ENCODE measurements at places on chromosomes 3 and 15.
A peak's percentile ranks its signal among the peaks of the same experiment; 100 is the strongest.

- DNase-seq = no peak
Observed at GRCh38 chr3:147407114-147407497, 763 bp upstream of the ZIC4 start.

DNA sequence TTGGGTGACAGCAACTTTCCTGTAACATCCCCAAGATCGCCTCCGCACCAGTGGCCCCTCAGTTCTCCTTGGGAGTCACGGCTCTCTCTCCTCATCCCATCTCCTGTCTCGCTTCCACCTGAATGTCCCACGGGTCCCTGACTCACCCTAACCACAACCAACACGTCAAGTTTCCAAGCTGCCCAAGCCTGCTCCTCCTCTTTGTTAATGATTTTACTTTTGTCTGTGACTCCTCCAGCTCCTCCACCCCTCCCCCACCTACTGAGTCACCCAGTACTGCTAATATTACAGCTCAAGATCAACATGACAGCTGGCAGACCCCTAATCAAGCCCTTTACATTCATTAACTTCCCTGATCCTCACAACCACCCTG is 39.3 kb downstream of the BDH1 start:
- peak; percentile 53 for DNase-seq

DNA sequence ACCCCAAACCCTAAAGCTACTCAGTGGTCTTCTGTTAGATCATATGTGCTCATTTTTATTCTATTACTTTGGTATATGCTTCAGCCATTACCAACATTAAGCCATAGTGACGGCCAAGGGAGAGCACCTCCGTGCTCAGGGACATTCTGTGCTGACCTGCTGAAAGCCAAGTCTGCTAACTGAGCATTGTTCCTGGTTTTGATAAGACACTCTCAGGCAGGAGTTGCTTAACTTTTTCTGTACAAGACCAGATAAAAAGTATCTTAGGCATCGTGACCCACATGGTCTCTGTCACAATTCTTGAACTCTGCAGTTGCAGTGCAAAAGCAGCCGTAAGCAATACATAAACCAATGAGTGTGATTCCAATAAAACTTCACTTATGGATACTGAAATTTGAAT is 100.6 kb downstream of the KLHL25 start:
- DNase-seq = no peak

GRCh38 chr3:40690749-40691451 is 166.1 kb downstream of the ZNF621 start:
- no peak for DNase-seq

DNA sequence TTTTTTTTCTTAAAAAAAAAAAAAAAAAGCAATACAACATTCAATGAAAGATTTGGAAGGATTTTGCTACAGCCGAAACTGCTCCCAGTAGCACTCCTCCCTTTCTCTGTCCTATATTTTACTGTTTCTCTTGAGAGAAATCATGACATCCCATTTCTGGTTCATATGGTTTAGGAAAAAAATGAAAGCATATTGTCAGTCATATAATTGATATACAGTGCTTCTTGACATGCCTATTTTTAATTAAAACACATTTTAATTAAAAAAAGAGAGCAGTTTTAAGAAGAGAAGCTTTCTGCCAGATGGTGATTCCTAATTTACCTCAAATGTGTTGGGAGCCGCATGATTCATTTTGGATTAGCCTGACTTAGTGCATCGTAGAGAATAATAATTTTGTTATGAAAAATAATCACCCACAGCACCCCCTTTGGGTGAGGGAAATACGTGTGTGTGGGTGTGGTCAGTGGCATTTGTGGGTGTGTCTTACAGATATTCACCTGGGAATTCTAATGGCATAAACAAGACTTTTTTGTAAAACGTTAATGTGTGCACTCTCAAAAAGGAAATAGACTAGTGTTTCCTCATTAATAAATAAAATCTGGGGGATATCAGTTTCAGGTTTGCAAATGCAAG is 544.5 kb downstream of the MFSD1 start:
- no peak for DNase-seq

DNA sequence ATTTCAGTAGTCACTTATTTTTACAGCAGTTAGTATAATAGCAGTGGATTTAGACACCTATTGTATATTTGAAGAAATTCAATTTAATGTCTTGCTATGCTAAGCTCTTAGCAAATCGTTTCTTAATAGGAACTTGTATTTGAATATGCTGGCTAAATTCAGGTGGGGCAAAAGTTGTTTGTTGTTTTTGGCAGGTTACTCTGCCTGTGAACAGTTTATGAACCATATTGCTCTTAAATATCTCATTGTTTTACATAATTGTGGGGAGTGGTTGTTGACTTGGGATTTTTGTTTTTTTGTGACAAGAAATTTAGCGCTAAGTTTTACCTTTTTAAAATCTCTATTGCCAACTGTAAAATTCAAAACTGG is 43.4 kb downstream of the NR2C2 start:
- DNase-seq = no peak

GRCh38 chr3:37680401-37680800 is 181.3 kb upstream of the CTDSPL start:
- no peak for DNase-seq

- DNase-seq = no peak
Observed at GRCh38 chr3:184773283-184774186, 38.4 kb upstream of the VPS8 start.

Data from activated CD8-positive, alpha-beta memory T cell treated with anti-CD3 and anti-CD28 coated beads, Interleukin-2, amount 50 U/mL, for 4 hours (primary cell).